CD4-positive, alpha-beta T cell treated with Interleukin-12 subunit alpha and Interleukin-12 subunit beta, for 1 hour (primary cell): ENCODE measurements at places on chromosomes 13 and 19.

DNA sequence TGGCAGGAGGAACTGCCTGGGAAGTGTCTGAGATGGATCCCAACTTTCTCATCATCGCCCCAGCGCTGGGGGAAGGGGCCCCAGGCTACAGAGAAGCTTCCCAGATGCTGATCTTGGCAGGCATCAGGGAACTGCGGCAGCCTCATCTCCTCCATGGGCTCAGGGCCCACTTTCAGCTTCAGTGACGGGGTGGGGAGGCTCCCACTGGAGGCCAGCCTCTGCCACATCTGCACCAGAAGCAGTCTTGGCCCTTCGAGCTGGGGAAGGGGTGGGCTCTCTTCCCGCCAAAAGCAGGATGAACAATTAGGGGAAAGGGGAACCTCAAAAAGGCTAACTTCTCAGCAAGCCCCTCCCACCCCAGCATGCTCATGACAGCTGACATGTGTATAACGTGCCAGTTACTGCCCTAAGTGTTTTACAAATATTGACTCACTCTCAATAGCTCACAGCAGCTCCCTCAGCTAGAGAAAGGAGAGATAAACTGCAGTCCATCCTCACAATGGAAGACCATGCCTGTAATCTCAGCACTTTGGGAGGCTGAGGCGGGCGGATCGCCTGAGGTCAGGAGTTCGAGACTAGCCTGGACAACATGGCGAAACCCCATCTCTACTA is 7.1 kb upstream of the S1PR2 start:
- DNase-seq: no peak

- peak; percentile 7 for DNase-seq
Observed at GRCh38 chr13:42071672-42072419, 23.4 kb downstream of the DGKH start.

DNA sequence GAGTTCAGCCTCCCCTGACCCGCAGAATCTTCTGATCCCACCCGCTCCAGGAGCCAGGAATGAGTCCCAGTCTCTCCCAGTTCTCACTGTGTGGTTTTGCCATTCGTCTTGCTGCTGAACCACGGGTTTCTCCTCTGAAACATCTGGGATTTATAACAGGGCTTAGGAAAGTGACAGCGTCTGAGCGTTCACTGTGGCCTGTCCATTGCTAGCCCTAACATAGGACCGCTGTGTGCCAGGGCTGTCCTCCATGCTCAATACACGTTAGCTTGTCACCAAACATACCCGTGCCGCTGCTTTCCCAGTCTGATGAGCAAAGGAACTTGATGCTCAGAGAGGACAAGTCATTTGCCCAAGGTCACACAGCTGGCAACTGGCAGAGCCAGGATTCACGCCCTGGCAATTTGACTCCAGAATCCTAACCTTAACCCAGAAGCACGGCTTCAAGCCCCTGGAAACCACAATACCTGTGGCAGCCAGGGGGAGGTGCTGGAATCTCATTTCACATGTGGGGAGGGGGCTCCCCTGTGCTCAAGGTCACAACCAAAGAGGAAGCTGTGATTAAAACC is 1.1 kb upstream of the APOE start:
- no peak for DNase-seq

- no peak for DNase-seq
Observed at GRCh38 chr13:59458908-59459579, 704.7 kb downstream of the DIAPH3 start.

GRCh38 chr19:55079400-55080038 is 3.9 kb downstream of the EPS8L1 start:
- no peak for DNase-seq

GRCh38 chr19:28403690-28404089 is 809.3 kb downstream of the UQCRFS1 start:
- DNase-seq: no peak

DNA sequence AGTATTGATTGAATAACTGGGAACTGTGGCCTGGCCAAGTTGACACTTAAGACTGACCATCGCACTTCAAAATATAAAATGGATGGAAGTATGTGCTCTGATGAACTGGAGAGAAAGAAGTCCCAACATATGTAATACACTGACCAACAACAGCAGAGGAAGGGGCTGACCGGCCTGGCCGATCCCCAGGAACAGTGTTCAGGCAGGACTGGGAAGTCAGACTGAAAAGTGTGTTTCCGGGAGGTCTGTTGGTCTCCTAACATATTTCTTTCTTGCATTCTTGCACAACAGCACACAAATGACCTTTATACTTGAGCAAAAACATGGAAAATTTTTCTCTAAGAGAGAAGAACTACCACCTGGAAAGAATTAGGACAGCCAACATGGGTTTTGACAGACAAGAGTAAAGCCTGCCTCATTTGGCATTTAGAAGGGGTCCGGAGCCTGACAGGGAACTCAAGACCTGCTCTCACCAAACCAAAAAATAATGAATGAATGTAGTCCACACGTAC is 297.8 kb downstream of the OXGR1 start:
- DNase-seq: no peak

DNA sequence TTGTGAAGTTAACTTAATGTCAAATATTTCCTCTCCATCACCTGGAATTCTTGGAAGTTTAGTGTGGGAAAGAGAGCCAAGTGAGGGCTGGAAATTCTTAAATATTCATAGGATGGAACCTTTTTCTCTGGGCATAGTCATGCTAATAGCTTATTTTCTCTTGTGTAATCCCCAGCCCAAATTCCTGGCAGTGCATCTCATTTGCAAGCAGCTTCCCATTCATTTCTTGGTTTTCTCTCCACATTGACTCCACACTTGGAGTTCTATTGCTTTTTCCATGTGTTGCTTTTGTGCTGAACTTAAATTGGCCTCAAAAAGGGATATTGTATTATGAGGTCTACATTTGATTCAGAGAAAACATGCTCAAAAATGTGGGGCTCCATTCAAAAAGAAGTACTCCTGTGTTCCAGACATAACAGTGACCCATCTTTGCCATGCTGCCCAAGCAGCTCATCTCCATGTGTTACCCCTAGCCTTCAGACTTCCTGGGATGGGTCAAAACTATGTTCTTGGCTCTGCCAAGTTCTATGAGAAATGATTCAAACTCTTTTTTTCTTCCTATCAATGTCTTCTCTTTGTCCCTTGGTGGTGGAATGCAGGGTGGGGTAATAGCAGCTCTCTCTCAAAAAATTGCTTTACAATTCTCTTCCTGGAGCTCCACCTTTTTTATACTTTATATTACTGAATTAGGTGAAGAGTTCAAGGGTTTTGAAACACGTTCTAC is 2471.5 kb downstream of the PCDH9 start:
- DNase-seq: no peak

DNA sequence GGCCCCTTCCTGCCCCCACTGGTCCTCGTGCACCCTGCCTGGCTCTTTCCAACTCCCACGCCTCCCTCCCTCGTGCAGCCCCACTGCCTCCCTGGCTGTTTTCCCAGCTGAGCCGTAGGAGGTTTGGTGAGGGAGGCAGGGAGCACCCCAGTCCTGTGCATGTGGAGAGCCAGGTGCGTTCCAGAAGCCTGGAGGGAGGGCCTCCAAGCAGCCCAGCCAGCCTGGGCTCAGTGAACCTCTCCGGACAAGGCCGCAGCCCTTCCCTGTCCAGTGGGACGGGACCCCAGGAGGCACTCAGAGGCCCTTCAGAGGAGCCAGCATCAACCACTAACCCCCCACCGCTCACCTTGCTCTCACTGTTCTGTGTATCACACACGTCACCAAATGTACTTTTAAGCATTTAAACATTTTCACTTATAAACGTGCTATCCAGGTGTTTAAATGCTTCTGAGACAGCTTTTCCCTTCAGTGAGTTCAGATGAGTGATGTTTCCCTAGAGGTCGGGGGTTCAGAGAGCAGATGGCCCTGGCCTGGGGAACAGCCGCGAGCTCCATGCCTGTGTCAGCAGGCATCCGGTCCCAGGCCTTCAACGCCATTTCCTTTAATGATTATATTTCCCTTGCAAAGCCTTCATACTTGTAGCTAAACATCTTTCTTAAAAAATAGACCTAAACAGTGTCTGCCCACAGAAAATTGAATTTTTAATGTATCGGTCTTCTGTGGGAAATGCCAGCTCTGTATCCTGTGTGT is 122.6 kb downstream of the ATP11A start:
- DNase-seq: no peak

GRCh38 chr19:54427586-54427985 is 12.3 kb downstream of the TTYH1 start:
- DNase-seq: no peak

DNA sequence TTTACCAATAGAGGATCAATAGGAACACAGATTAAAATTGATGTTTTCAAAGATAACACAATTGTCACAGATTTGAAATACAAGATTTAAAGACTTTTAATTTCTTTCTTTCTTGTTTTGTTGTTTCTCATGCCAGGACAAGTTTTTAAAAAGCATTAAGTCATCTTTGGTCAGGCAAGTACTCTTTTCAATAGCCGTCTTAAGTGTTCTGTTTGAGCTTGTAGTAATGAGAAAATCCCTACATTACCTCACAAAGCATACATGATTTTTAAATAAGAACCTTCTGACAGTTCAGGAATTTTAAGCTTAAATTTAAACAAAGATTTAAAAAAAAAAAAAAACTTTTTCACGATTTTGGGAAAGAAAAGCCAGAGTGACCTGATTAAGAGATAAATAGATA is 216.3 kb upstream of the PRR20A start:
- DNase-seq: no peak

GRCh38 chr19:9878511-9879196 is 43.5 kb downstream of the PIN1 start:
- DNase-seq: no peak

GRCh38 chr19:35088131-35088913 is 27.3 kb upstream of the FXYD3 start:
- DNase-seq: no peak

GRCh38 chr13:59304596-59304995 is 859.1 kb downstream of the DIAPH3 start:
- no peak for DNase-seq

DNA sequence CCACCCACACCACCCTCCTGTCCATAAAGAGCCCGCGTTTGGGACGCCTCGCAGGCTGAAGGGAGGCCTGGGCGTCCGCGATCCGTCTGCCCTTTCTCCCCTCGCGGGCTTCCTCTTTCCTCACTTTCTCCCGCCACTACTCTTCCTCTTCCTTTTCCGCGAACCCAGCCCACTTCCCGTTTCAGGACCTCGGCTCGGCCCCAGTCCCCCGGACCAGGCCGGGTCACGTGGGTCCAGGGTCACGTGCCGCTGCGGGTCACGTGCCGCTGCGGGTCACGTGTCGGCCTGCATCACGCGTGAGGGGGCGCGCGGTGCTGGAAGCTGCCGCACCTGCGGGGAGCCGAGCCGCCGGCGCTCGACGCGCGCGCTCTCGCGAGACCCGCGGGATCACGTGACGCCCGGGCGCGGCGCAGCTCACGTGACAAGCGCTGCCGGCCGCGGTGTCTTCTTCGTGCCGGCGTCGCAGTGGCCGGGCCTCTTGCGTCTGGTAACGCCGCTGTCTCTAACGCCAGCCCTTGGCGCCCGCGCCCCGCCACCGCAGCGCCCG is at the start of gene LAMP1:
Gene LAMP1, plus strand, starts transcription at position 417 of the 547 bp plus-strand sequence. CDS start 196 bp downstream, outside the sequence.
- peak; percentile 98 for DNase-seq

DNA sequence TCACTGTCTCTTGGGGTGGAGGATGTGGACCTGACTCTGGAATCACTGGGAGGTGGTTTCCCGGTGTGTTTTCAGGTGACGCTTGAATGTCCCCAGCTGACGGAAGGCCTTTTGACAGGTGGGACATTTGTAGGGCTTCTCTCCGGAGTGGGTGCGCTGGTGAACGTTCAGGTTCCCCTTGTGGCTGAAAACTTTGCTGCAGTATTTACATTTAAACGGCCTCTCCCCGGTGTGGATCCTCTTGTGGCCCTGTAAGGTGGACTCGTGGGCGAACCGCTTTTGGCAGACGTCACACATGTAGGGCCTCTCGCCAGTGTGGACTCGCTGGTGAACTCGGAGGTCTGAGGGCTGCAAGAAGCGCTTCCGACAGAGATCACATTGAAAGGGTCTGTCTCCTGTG is 7.8 kb downstream of the ZSCAN5B start:
- no peak for DNase-seq

GRCh38 chr19:1074544-1075283 is 7.7 kb downstream of the ARHGAP45 start:
- DNase-seq: peak; percentile 95

GRCh38 chr19:46288896-46289588 is 7.8 kb upstream of the HIF3A start:
- DNase-seq: no peak

- DNase-seq: no peak
Observed at GRCh38 chr13:31944262-31945160, 87.1 kb upstream of the FRY start.

- DNase-seq: peak; percentile 34
Observed at GRCh38 chr19:55620410-55621204, 3.8 kb downstream of the ZNF784 start.

DNA sequence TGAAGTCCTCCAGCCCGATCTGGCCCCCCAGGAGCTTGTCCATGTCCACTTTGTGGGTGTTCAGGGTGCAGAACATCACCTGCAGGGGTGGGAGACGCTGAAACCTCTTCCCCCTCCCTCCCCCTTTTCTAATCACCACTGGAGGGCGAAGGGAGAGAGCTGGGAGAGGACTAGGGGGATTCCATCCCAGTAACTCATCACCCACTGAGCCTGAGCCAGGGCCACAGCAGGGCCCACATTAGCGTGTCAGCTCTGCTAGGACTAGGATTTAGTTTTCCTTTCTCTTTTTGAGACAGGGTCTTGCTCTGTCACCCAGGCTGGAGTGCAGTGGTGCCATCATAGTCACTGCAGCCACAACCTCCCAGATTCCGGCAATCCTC is 5.5 kb upstream of the PTGER1 start:
- no peak for DNase-seq
